Activated CD8-positive, alpha-beta memory T cell treated with anti-CD3 and anti-CD28 coated beads for 4 hours (primary cell): ENCODE measurements at places on chromosomes 4 and X.

- no peak for DNase-seq
Observed at GRCh38 chr4:118354913-118355312, 2.1 kb upstream of the PRSS12 start.

DNA sequence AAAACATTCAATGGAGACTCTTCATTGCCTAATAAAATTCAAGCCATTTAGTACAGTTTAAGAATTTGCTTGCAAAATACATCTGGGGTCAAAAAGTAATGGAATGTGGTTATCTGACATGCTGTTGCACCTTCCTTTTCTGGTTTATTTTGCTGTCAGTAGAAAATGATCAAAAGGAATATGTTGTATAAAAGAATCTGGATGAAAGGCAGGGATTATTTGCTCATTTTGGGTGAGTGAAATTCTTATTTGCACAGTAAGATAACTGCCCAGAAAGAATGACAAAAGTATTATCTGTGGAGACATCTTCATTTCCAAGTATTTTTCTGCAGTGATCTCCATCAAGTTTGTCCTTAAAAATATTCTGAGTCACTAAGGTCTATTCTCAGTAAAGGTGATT, 30.4 kb downstream of the BOD1L1 start:
- DNase-seq, result no peak

- no peak for DNase-seq
Observed at GRCh38 chr4:80422727-80423404, 87.3 kb downstream of the CFAP299 start.

DNA sequence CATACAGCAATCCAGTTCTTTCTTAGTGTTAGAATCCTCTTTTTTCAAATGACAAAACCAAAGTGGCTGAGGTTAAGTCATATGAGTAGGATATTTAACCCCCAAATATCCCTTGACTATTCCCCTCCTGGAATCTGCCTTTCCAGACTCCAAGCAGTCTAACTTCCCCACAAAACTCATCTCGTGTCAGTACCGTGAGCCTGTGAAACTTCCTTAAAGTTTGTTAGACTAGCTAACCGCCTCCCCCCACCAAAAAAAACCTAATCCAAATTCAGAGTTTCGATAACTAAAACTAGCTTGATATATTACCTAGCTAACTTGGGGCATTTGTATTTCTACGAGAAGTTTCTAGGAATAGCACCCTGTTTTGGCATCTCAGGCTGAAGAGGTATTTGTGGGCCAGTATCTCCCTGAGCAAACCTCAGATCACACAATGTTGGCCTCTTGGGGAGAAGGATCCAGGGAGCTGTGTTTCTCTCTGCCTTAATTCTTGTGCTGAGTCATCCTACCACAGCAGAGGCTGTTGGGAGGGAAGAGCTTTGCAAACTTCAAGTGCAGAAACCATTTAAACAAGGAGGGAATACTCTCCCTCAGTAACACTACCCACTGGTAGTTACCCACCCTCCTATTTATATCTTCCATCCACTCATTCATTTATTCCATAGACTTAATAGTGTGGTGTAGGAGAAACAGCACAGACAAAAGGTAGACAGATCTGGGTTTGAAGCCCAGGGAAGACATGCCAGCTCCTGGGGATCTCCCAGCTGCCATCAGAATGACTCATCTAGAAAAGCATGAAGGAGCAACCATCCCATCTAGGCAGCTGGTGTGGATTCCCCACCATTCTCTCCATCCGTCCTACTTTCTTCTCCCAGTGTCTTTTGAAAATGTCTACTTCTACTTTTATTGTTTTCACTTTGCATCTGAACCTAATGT, 39.3 kb upstream of the TXK start:
- DNase-seq, result no peak

DNA sequence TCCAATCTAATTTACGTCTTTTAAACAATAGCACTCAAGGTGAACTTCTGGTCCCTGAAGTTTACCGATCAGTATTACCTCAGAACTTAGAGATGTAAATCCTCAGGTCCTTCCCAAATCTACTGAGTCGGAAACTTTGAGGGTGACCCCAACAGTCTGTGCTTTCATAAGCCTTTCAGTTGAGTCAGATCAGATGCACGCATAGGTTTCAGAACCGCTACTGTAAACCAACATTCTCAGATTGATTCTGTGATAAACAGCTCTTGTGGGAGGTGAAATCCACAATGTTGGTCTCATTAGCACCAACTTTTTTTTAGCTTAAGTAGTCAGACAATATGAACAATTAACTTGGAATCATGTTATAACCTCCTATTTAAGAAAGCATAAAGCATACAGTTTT, 86.0 kb downstream of the WWC2 start:
- no peak for DNase-seq

GRCh38 chr4:90425893-90426292, 298.7 kb downstream of the CCSER1 start:
- DNase-seq, result no peak

GRCh38 chr4:104490096-104490769, 4.5 kb downstream of the CXXC4 start:
- DNase-seq, result no peak
